ENCODE measurements at places on chromosomes 12 and 14.

DNA sequence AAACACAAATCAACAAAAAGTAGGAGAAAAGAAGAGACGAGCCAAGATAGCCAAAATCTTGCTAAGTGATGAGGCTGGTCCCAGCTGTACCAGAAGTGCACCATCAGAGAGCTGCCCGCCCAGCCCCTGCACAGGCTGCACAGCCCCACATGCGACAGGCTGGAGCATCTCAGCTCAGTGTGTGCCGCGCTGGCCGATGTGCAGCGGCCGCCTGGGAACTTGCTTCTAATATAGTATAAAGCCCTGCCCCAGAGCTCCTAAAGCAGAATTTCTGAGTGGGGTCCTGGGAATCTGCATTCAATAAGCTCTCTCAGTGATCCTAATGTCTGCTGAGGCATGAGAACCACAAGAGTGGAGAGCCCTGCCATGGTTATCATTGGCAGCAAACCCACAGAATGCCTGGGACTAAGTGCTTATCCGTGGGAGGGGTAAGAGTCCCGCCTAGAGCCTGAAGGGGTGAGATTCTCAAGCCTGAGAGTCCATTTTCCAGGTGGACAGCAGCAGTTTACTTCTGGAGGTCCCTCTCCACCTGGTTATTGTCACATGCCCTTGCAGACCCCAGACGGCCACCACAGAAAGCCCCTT lies 171.6 kb downstream of the DPF3 start:
- no peak for DNase-seq

DNA sequence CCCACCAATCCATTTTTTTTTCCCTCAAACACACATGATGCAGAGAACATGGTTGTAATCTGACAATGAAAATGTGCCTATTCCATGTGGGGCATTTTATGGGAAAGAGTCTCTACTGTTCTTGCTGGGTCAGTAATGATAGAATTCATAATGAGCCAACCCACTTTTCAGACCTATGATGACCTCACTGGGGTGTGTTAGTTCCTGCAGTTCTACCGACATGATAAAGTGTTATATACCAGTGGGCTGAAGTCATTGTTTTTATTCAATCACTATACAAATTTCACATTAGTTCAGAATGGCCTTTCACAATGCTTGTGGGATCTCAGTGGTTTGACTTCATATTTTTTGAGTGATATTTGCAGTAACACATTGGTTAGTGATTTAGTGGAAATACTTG lies 47.5 kb downstream of the PPFIBP1 start:
- no peak for DNase-seq

- DNase-seq, result no peak
Measured at GRCh38 chr12:111429828-111430432, 24.2 kb downstream of the SH2B3 start.

- DNase-seq, result no peak
Measured at GRCh38 chr12:82942991-82943401, 256.3 kb downstream of the TMTC2 start.

GRCh38 chr12:100453951-100454350 lies 19.7 kb upstream of the NR1H4 start:
- DNase-seq, result no peak

DNA sequence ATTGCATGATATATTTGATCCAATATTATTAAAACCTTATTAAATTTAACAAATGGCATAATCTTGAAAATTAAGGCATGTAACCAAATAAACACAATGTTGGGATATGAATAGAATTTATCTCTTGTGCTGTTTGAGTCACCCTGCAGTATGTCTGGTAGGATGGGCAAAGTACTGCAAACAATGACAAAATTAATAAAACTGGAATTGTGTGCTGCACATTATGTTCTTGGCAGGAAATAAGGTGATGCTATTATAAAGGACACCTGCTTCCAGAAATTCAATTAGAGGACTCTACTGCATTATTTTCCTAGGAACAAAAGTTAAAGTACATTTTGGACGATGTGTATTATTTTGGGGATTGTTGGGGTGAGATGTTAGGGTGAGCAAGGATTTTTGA lies 132.7 kb downstream of the PPFIA2 start:
- DNase-seq, result no peak

- DNase-seq, result no peak
Measured at GRCh38 chr12:94165670-94166364, 17.4 kb downstream of the PLXNC1 start.

- no peak for DNase-seq
Measured at GRCh38 chr14:68018598-68018997, 199.0 kb downstream of the RAD51B start.

GRCh38 chr12:81705586-81705985 lies 53.6 kb downstream of the PPFIA2 start:
- DNase-seq, result no peak

DNA sequence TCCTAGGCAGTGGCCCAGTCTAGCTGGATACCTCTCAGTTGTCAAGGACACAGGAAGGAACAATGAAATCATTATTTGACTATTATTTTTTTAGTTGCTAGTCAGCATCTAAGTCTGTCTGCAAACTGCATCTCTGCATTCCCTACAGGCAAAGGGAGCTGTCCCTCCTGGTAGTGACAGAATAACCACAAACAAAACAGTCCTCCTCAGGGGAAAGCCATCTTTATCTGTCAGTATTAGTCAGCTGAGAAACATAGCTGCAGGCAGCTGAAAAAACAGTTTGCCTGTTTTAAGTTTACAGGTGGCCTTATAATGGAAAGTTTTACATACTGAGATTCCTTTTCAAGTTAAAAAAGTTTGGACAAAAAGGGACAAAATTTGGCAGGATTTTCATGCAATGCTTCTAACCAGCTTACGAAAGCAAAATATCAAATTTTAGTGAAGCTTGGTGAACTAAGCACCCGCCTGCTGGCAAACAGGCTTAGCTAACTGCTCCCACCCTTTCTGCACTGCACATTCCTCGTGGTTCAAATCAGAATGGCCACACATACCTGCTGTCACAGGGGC lies 29.5 kb downstream of the SLC25A21 start:
- no peak for DNase-seq

- DNase-seq, result no peak
Measured at GRCh38 chr12:58393152-58393551, 451.8 kb downstream of the ATP23 start.

Data from globus pallidus (tissue), 1 donor.